Smooth muscle cell of the umbilical artery (primary cell): ENCODE measurements at places on chromosomes 1 and 21. TPM values are rescaled to one million over a fixed set of nuclear protein-coding genes. Genes with fewer than 3 reads are reported as not detected.

The LPGAT1 gene
- 48.6 and 81.4 TPM in 2 replicates for total RNA-seq

The UTS2 gene
- total RNA-seq, result not detected in 2 replicates

The GPR161 gene
- total RNA-seq, result 17.5 and 29.0 TPM in 2 replicates

The BARHL2 gene
- not detected in 2 replicates for total RNA-seq
